ENCODE measurements at places on chromosomes 3 and 15.
A peak's percentile ranks its signal among the peaks of the same experiment; 100 is the strongest.

- no peak for DNase-seq
Observed at GRCh38 chr3:87052499-87053260, 61.7 kb upstream of the VGLL3 start.

GRCh38 chr15:94298364-94298763 lies 67.0 kb downstream of the MCTP2 start:
- no peak for DNase-seq

DNA sequence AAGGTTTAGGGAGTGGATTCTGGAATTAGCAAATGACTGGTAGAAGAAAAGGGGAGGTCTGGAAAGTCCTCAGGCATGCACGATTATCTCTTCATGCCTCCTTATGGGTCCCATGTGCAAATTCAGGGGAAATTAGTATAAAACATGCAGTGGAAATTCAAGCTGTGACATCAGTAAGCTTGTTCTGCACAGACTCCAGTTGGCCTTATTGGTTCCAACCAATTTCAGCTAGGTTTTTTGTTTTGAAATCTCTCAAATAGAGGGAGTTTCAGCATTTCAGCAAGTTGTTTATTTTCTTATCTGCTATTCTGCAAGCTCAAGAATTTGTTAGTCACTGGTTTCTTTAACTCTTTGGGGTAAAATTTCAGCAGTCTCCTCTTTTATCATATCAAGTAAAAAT lies 774 bp upstream of the TMCO5A start:
- DNase-seq = peak; percentile 85

- DNase-seq = no peak
Observed at GRCh38 chr3:124650798-124651197, 79.5 kb upstream of the UMPS start.

DNA sequence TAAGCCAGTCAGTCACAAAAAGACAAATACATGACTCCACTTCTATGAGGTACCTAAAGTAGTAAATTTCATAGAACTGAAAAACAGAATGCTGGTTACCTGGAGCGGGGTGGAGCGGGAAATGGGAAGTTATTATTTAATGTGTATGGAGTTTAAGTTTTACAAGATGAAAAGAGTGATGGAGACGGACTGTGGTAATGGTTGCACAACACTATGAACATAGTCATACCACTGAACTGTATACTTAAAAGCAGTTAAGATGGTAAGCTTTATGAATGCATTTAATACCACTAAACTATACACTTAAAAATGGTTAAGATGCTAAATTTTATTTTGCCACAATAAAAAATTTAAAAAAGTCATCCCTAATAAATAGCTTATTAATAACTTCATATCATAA lies 23.2 kb downstream of the SFMBT1 start:
- DNase-seq = no peak

DNA sequence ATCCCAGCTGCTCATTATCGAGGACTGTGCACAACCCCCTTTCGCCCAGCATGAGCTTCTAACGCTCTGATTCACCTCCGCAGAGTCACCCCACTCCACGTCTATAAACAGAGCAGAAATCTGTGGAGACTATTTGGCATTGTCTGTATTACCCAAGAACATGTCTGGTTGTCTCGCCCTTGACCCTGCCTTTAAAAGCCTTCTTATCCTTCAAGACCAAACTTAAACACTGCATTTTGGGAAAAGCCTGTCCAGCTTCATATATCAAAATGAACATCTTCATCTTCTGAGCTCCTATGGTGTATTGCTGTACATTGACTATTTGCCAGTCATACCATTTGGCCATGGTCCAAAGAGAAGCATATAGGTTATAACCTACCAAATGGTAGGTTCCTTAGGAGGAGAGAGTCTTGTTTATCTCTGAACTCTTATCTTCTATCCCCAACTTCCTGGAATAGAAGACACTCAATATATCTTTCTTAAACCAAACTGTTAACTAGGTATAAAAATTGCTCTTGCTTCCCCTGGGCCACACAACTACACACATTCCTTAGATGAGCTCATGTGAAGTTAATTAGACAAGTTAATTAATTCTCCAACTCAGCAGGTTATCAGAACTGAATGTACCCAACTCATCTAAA lies 90.1 kb downstream of the FBN1 start:
- peak; percentile 73 for DNase-seq

- DNase-seq = peak; percentile 90
Observed at GRCh38 chr3:42839616-42840015, 30.4 kb downstream of the ACKR2 start.

- DNase-seq = no peak
Observed at GRCh38 chr15:70252056-70252950, 154.6 kb upstream of the TLE3 start.

Measured in adipocyte (in vitro differentiated cells).